ENCODE measurements at places on chromosomes 1 and 21.

GRCh38 chr1:90708236-90708786, 8.8 kb downstream of the BARHL2 start:
- DNase-seq = no peak

GRCh38 chr1:108200687-108201051, 526 bp upstream of the SLC25A24 start:
- peak; percentile 22 for DNase-seq

GRCh38 chr1:67818162-67818561, 15.1 kb downstream of the GNG12 start:
- no peak for DNase-seq

- no peak for DNase-seq
These were observed 11.0 kb upstream of the TNFRSF8 start for GRCh38 chr1:12052008-12052573.

GRCh38 chr1:223374064-223374610, 10.2 kb upstream of the SUSD4 start:
- no peak for DNase-seq

- no peak for DNase-seq
These were observed 86.4 kb upstream of the CACYBP start for GRCh38 chr1:174913225-174913903.

DNA sequence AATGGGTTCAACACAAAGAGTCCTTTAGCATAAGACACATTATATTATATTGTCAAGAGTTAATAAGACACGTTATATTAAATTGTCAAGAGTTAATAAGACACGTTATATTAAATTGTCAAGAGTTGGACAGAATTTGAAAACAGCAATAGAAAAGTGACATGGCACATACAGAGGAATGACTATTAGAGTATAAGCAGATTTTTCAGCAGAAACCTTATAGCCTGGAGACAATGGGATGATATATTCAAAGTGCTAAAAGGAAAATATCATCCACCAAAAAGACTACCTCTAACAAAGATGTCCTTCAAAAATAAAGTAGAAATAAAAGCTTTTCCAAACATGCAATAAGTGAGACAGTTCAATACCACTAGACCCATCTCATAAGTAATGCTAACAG, 36.0 kb upstream of the HSPA13 start:
- DNase-seq = no peak

DNA sequence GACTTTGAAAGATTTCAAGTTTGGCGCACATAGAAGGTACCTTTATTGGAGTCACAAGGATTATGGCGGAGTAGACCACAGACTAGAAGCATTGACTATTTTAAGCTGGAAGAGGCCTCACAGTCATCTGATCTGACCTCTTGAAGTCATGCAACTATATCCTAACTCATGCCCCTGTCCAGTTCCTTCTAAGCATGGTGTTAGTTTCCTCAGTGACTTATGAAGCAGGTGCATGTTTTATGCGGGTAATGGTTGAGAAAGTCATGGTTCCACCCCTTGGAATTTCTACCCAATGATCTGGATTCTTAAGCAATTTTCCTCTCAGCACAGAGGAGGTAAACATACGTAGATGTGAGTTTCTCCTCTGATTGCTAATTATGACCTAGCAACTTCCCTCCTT, 11.7 kb downstream of the OLFML3 start:
- no peak for DNase-seq

DNA sequence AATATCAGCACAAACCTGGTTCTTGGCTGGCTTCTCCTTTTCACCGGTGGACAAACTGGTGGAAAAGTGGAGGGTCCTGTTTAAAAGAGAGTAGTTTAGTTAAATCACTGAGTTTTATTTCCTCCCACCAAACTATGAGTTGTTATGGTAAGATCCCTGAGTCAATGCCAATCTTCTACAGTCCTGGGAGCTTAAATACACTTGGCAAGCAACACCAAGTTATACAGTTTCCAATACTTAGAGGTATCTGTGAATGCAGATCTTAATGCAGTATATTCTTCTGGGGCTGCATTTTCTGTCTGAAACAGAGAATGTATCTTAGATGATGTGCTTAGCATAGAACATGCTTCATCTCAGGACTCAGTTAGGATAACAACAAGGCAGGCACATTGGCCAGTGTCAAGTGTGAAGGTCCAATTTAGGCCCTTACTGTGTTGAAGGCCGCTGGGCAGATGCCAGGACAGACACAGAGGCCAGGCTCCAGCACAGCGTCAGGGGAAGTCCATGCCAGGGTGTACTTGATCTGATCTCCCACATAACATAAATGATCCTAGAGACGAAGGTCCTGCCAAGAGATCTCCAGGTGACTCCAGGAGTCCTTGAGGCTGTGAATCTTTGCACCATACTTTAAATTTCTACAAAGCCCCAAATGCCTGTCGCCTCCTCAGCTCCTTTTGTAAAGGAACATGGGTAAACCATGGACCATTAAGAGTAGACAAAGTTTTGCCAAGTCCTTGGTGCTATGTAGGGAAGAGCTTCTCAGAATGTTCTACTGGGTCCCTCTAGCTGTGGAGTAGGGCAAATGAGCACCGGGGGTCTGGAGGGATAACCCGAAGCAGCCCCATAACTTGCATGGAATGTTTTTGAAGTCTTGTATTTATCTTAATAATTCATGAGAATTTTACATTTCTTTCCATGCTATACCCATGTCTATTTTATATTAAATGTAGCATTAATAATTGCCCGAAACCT, 76.8 kb downstream of the KCNJ15 start:
- DNase-seq = no peak

- no peak for DNase-seq
These were observed 507 bp downstream of the GLIS1 start for GRCh38 chr1:53738205-53739108.

DNA sequence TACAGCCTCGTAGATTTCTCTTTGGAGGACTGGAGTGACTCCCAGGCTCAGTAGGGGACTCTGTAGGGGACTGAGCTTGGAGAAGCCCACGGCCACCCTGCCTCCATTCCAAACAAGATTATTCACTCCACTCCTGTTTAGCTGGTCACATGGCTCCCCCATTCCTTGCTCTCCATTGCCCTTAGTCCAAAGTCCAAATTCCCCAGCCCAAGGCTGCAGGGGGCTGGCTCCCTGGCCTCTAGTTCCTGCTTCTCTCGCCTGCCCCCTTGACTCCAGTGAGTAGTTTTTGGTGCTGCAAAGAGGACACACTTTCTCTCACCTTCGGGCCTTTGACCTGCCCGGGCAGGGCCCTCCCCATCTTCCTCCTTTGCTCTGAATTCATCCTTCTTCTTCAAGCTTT, 403.3 kb downstream of the KIF26B start:
- DNase-seq = no peak

DNA sequence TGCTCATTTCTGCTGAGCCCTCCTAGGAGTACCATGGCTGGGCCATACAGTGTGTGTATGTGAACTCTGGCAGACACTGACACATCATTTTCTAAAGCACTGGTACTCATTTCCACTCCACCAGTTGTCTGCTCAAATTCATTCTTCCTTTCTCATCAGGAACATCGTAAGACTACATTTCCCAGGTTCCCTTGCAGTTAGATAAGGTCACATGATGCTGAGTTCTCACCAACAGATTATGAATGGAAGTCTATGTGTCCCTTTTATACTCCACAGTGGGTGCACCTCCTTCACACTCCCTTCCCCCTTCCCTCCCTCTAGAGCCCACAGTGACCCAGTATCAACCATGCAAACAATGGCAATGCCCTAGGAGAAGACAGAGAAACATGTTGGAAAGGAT, 38.3 kb upstream of the PAX7 start:
- no peak for DNase-seq

DNA sequence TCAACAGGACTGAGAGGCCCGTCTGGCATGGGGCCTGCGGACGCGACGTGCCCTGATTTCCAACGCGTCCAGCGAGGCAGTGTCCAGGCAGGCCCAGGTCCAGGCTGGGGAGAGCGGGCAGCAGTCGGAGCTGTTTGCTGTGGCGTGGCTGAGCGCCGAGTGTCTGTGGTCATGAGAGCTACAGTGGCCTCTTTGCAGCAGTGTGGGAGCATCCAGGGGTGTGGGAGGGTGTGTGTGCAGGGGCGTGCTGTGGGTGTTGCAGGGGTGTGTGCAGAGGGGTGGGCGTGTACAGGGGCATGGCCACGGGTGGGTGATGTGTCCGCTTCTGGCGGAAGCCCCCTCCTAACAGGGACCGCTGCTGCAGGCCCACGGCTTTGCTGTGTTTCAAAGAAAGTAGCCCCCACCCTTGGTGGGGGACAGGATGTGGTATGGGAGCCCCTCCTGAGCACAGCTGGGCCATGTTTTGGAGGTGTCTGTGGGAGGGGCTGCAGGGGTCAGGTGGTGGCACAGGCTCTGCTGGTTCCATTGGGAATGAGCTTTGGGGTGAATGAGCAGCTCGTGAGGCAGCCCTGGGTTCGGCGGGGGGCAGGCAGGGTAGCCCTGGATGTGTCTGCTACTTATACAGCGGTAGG, 17.7 kb downstream of the PLCH2 start:
- no peak for DNase-seq

GRCh38 chr21:46550116-46550941, 54.6 kb downstream of the S100B start:
- no peak for DNase-seq

DNA sequence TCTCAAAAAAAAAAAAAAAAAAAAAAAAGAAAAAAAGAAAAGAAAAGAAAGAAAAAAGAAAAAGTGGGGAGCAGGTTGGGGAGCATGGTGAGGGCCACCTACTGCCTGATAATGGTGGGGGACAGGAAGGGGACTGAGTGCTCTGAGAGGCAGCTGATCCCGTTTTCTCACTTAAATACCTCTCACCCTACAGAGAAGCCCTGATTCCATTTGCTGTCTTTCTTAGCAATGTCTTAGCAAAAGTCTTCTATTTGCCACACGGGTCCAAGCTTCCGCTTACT, 692 bp upstream of the H6PD start:
- no peak for DNase-seq

- no peak for DNase-seq
These were observed 80.3 kb downstream of the DIRAS3 start for GRCh38 chr1:67970088-67970487.

DNA sequence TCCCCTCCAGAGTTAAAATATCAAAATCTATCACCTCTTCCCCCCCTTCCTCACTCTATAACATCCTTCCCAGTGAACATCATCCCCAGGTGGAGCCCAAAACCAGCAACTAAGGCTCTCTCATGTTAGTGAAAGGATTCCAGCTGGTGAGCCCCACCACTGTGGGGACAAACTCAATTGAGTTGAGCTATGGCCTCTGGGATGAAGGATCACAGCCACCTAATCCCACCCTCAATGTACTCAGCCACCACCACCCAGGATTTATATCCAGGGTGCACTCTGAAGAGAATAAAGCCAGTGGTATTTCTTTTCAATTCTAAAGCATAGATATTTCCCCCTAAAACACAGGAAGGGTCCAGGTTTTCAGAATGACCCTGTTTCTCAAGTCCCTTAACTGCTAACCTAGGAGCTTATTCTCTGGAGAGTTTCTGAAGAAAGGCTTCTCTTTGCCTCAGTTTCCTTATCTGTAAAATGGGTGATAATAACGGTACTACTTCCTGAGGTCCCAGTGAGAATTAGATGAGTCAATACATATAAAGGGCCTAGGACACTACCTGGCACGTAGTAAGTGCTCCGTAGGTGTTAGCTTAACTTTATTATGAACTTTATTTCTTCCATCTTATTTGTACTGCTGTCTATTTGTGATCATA, 15.6 kb upstream of the BOLA1 start:
- DNase-seq = no peak

DNA sequence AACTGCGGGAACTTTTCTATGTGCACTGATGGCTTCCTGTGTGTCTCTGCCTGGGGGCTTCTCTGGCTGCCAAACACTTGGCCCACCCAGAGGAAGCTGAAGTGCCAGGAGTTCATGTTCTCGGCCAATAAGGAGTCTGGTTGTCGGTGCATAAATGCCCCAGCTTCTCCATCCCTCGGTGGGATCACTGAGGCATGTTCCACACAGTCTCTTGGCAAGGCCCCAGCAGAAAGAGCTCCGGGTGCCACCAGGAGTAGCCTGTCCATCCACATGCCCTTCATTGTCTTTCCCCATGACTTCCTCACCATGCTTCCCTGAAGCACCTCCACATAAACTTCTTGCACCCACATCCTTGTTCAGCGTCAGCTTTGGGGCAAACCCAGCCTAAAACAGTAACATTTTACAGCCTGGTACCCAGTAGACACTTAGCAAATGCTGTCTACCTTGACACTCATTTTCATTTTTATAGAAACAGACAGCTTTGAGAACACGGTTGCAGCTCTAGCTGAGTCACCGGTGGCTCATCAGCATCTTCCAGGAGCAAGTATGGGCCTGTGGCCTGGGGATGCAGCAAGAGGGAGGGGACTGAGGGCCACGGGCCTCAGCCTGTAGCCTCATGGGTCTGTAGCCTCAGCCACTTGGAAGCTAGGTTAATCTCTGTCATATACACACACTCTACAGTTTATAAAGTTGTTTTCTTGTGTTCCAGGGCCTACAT, 14.8 kb upstream of the CDCP2 start:
- no peak for DNase-seq

DNA sequence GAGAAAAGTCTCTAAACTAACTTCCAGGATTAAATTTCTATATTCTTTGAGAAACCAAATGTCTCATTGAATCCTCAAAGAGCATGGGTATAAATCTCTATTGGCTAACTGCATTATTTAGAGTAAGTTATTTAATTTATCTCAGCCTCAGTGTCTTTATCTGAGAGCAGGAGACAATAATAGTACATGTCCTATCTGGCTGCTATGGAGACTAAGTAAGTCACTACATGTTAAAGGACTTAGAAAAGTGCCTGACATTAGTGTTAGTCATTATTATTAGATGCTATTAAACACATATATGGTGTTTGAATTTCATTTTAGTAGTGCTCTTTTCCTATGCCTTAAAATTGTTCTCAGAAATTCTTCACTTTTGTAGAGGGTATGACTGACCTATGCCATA, 505.2 kb downstream of the NEGR1 start:
- no peak for DNase-seq

DNA sequence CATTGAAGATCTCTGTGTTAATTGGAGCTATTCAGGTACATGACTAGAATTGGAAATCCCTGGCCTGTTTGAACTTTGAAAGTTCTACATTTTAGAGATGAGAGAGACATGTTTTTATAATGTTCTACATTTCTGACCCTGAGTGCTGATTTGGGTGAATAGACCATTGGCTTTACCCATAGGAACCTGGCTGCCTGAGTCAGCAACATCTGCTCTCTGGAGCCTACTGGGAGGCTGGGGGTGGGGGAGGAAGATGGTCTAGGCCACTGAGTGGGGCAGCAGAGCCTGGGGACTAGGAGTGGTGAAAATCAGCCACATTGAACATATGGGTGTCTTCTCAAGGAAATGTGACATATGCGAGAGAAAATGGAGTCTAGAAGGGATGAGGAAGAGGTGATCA, 1.4 kb upstream of the VANGL1 start:
- no peak for DNase-seq

Data from NCI-H187 treated with DMSO at 0.1 percent for 48 hours (cell line).